ENCODE measurements at places on chromosomes 2 and 18. TPM values are rescaled to one million over a fixed set of nuclear protein-coding genes. Genes with fewer than 3 reads are reported as not detected.
A peak's percentile ranks its signal among the peaks of the same experiment; 100 is the strongest.

DNA sequence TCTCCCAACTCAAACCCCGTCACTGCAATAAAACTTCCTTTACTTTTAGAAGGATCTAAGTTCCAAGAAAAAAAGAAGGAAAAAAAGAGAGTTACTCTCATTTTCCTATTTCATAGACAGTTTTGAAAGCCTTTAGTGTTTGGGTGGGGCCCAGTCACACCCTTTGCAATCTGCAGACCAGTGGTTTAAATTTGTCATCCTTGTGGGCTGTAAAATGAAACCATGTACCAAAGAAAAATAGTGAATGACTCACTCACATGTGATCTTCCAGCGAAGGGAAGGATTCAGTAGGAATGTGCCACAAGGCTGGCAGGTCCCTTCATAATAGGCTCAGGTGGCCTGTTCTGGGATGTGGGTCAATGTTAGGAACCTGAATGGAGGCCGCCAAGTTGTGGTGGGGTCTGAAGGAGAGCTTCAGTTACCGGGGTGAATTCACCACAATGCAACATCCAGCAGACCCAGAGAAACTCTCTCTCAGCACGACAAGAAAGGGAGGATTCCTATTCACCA is 28.3 kb downstream of the ANXA4 start:
- peak overlapping the region; percentile 39 for H3K4me3 ChIP-seq
- H3K36me3 ChIP-seq, result no peaks in the 10 kb centered on the region
- H3K4me1 ChIP-seq, result peaks cover 39% of the 10 kb centered on the region

- no peaks in the 10 kb centered on the region for H3K36me3 ChIP-seq
- H3K27ac ChIP-seq, result no peak overlapping the region
- ATAC-seq, result no peak
- no peak overlapping the region for H3K4me3 ChIP-seq
Observed at GRCh38 chr18:33578518-33579348, 714 bp downstream of the ASXL3 start.

DNA sequence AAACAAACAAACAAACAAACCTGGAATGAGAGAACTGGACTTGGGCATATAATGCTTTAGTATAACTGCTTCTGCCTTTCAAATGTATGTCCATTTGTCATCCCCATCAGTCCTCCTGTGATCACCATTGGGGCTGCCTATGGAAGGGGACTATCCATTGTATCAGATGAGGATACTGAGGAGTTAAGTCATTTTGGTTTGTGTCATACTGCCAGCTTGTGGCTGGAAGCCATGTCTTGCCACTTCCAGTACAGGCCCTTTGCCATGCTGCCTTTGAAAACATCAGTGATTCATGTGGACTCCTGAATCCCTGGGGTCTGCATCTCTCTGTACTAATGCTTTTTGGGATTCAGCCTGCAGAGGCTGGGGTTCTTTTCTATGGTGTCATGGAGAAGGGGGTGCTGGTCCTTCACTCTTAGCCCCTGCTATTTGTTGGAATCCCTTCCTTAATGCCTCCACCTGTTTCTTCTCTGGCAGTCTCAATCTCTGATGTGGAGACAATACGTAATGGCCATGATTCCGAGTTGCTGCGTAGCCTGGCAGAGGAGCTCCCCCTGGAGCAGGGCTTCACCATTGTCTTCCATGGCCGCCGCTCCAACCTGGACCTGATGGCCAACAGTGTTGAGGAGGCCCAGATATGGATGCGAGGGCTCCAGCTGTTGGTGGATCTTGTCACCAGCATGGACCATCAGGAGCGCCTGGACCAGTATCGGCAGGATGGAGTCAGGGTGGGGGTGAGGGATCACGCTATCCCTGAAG is 10.6 kb downstream of the PLCD4 start:
- no peaks in the 10 kb centered on the region for H3K36me3 ChIP-seq
- H3K27ac ChIP-seq, result no peak overlapping the region
- no peak overlapping the region for H3K4me3 ChIP-seq
- H3K4me1 ChIP-seq, result no peaks in the 10 kb centered on the region
- no peaks in the 10 kb centered on the region for H3K27me3 ChIP-seq

Gene WNT10A
- 1.0 TPM for total RNA-seq

Gene SPTBN1
- 101 TPM for total RNA-seq

Gene TMEM17
- total RNA-seq, result 0.11 TPM

Gene IL1F10
- total RNA-seq, result not detected

Gene TMEM178A
- total RNA-seq, result 0.42 TPM

Gene LIPG
- not detected for total RNA-seq
